ENCODE measurements at places on chromosomes 12 and 14.

DNA sequence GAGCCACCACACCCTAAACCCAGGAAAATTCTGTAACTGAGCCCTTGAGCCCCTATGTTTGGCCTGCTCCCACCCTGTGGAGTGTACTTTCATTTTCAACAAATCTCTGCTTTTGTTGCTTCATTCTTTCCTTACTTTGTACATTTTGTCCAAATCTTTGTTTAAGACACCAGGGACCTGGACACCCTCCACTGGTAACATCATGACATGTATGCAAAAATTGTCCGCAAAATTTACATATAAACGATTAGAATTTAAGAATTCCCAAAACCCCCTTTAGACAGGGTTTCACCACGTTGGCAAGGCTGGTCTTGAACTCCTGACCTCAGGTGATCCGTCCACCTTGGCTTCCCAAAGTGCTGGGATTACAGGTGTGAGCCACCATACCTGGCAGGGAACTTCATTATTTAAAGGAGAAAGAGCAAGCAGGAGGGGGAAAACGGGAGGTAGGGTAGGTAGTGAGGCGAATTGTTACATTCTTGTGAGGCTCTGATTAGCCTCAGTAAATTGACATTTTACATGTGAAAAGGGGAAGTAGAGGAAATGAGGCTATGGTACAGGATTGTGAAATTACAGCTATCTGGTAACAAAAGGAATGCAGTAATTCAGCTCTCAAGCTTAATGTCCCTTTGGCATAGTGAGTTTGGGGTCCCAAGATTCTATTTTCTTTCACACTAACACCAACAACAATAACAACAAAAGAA lies 27.6 kb downstream of the TUBA1A start:
- no peak for DNase-seq

DNA sequence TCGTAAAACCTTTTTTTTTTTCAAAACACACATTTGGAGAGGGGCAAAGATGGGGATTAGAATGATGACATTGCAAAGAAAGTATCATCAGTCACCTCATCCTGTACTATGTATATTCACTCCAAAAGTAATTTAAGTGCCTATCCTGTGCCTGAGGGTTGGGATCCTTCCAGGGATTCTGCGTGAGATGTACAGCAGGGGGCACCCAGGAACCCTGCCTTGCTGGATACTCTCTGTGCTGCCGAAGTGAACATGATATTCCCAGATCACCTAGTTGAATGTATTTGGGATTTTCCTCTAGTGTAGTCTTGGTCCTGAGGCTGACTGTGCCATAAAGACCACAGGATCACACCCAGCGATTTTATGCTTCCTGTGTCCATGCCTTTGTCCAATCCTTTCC lies 372.7 kb downstream of the IPO8 start:
- DNase-seq, result no peak

DNA sequence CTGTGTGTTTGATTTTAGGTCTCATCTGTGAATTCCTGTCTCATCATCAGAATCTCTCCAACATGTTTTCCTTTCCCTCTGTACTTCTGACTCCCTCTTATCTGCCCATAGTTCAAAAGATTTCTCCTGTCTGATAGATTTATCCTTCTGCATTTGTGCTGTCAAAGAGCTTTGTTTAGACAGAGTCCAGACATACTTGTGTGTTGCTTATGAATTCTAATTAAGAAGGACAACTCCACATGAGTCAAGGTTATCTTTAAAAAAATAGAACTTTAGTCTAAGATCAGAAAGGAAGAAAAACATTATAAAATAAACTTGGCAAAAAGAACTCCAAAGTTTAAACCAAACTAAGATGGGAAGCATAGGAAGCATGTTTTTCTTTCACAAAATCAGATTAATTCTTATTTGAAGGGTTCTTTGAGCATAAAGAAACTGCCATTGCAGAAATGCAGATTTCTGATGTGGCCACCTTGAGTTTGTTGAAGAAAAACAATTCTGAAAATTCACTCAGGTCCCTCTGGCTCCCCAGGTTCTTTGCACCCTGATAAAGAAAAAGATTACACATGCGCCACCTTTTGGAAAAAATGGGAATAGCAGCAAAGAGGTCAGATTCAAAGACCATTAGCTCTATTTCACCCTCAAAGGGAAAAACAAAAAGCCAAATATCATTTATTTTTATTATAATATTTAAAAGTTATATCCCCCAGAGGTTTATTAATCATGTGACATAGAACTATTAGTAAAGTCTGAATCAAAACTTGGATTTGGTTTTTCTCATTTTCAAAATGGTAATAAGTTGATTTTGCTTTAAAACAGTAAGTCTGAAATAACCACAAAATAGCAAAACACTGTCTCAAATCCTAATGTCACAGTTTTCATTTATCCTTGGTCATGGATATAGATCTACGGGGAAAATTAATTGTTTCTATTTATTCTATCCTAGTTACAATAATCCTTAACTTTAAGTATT lies 143.7 kb upstream of the DCN start:
- DNase-seq, result no peak

- DNase-seq, result no peak
Measured at GRCh38 chr14:58712357-58712756, 74.6 kb downstream of the DACT1 start.

DNA sequence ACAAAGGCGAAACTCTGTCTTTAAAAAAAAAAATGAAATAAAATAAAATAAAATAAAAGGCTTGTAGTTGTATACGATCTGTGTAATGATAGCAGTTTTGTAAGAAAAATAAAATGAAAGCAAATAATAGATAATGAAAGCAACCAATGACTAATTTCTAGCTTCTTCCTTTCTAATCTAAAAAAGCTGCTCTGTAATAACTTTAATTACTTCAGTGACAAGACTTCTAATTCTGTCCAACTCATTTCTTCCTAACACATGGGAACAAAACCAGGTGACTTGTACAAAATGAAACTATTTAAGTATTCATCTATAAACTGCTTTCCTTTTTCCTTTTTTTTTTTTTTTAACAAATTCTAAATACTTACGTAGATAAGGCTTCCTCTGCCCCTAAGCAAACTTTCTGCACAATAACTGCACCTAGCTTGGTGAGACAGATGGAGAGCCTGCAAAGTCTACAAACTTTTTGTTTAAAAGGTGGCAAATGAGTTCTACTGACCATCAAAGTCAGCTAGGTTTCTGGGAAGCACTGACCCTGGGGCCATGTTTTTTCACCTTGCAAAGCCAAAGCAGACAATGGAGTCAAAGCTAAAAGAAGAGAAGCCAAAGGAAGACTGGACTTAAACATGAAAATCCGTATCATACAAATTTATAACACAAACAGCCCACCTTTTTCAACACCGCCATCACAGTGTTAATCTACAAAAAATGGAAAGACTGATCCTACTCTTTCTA lies 28.2 kb downstream of the DENND5B start:
- DNase-seq, result no peak

DNA sequence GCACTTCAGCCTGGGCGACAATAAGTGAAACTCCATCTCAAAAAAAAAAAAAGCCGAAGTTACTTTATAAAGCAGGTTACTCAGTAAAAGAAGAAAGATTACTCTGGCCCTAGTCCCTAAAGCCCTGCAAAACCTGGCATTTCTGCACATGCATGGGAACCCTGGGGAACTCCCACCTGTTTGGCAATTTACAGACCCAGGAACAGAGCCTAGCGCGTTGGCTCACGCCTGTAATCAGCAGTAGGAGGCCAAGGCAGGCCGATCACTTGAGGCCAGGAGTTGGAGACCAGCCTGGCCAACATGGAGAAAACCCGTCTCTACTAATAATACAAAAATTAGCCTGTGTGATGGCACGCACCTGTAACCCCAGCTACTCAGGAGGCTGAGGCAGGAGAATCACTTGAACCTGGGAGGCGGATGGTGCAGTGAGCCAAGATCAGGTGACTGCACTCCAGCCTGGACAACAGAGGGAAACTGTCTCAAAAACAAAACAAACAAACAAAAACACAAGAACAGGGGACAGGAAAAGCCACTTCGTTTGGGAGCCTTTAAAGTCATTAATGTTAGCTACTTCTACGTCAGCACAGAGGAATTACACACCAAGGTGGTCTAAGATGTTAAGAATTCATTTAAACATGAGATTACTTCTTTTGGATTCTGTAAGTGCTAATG lies 34.1 kb upstream of the SPTSSA start:
- DNase-seq, result no peak

GRCh38 chr12:132226604-132227003 lies 82.3 kb downstream of the NOC4L start:
- no peak for DNase-seq

DNA sequence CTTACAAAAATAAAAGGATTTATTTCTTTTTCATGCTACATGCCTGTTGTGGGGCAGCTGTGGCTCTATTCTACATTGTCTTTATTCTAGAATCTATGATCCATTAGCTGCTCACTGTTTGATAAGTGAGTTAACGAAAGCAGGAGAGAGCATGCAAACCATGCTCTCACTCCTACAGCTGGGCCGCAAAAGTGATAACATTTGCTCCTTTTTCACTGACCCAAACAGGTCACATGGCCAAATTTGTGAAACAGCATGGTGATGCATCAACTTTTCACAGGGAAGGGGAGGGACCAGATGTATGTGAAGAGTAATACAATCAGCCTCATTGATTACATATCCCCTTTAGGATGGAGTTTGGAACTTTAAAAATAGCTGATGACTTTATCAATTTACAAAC lies 456.9 kb upstream of the SYT1 start:
- DNase-seq, result no peak

DNA sequence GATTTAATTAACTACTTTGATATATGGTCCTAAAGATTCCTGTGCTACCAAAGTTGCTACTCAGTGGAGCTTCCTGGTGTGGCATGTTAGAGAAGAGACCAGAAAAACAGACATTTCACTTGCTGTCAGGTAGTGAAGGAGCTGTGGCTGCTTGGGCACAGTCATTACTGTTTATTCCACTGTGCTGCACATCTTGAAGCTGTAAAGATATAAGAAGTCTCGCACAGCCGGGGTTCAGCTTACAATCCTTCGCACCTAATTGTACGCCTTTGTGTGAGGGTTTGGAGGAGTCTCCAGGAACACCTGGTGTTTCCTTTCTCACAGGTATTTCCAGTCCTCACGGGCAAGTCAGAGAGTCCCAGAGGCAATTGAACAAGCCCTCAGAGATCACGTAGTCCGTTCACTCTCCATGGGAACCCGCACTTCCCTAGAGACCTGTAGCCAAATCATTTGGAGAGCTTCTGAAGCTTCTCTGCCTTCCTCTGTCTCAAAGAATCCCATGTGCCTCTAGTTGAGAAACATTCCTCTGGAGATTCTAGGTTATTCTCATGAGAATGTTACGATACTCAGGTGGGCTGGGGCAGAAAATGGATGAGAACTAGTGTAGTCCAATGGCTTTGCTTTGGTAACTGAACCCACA lies 4.1 kb downstream of the EVL start:
- DNase-seq, result no peak

DNA sequence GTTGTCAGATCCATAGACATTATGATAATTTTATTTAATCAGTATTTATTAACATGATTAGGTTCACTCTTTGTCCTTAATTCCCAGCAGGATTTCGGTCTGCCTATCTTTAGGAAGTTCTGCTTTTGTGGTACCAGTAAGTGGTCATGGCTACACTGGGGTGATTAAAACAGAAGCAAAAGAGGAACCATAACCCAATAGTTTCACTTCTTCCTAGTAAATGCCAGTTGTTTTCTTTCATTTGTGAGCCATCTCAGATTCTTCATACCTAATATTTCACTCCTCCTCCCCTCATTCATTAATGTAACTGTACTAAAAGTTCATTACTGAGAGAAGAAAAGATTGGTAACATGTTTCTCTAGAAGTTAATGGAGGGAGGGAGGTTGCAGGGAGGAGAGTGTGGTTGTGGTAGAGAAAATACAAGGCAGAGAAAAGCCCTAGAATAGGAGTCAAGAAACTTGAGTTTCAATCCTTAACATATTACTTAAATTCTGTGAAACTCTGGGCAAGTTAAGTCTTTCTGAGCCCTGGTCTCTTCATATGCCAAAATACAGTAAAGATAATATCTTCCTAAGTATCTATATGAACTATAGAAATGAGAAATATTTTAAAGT lies 101.2 kb downstream of the PEBP1 start:
- peak; percentile 7 for DNase-seq

DNA sequence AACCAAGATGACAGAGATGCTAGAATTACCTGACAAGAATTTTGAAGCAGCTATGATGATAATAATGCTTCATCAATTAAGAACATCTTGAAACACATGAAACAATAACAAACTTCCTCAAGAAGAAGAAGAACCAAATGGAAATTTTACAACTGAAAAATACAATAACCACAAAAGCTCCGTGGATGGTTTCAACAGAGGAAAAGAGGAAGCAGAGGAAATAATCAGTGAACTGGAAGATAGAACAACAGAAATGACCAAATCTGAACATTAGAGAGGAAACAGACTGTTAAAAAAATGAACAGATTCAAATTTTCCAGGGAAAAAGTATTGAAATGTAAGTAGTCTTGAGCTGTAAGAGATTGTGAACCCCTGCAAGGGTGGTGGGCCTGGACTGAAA lies 62.8 kb upstream of the SLC35F4 start:
- DNase-seq, result no peak

DNA sequence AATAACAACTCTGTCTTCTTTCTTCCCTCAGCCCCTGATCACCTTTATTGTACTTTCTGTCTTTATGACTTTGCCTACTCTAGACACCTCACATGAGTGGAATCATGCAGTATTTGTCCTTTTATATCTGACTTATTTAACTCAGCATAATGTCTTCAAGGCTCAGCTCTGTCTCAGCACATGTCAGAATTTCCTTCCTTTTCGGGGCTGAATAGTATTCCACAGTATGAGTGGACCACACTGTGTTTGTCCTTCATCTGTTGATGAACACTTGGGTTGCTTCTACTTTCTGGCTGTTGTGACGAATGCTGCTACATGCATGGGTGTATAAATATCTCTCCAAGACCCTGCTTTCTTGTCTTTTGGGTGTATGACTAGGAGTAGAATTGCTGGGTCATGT lies 117.6 kb downstream of the KIF26A start:
- no peak for DNase-seq

DNA sequence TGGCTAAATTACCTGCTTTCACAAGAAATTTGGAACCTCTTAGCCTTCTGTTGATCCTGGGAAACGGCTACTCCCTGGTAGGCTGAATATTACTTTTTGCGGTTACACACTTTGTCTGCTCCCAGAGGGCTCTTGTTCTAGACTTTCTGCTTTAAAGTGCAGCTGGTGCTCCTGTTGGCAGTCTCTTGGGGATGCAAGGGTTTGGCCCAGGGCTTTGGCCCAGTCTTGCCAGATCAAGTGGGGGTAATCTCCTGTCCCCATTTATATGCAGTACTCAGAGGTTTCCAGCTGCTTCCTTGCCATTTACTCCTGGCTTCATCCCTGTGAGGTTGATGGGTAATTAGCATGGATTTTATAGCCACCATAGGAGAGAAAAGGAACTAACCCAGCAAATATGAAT lies 558.2 kb upstream of the MIS18BP1 start:
- DNase-seq, result no peak

DNA sequence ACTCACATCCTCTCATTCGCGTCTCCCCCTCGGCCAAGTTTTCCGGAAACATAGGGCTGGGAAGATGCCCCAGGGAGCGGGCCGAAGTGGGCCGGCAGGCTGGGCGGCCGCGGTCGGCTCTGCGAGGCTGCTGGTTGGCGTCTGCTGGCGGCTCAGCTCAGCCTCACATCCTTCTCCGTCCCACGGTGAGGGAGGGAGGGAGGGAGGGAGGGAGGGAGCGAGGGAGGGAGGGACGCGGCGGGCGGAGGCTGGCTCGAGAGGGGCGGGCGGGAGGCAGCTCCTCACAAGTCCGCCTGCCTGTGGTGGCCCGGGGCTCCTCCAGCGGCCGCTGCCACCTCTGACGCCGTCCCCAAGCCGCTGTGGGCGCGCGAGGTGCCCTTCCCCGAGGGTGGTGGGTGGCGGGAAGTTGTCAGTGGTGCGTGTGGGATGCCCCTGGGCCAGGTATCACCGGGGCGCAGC lies 93.8 kb downstream of the RFLNA start:
- peak; percentile 53 for DNase-seq

- DNase-seq, result no peak
Measured at GRCh38 chr14:92480856-92481255, 32.7 kb upstream of the RIN3 start.

All from CD4-positive, alpha-beta T cell treated with Interleukin-4 for 1 hour (primary cell).